Fibroblast of upper back skin (primary cell): ENCODE measurements at places on chromosomes 11 and 22.

DNA sequence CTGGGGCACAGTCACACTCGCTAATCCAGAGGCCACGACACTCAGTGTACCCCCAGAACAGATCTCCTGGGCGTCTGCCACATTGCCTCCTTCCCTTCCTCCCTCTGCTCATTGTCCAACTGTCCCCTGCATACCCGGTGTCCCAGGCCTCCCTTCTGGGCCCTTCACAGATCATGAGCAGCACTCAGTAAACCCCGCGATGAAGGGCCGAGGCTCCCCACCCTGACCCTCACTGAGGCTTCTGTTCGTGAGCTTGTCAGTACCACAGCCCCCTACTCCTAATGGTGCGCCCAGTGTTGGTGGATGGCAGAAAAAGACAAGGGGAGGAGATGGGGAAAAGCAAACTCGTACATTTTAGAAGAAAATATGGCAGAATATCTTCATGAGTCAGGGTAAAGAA lies 12.6 kb downstream of the RSPH14 start:
- DNase-seq = no peak

DNA sequence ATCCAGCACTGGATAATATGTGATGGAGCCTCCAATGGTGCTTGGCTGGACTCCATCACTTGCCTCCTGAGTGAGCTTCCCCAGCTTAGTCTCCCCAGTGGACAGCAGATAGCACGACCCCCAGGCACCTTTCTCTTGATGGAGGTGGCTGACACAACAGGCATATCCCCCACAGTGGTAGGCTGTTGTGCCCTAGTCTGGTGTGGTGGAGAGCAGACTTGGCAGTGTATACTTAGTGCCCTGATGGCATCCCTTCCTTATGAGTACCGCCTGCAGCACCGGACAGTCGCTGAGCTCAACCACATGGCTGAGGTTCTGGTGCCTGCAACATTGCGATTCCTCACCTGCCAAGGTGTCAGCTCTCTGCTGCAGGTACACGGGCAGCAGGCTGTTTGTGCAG lies 50.1 kb downstream of the DNHD1 start:
- DNase-seq = no peak

GRCh38 chr11:12832480-12833224 lies 158.4 kb downstream of the TEAD1 start:
- DNase-seq = peak; percentile 45

GRCh38 chr11:76745044-76745376 lies 38.1 kb upstream of the TSKU start:
- DNase-seq = no peak

DNA sequence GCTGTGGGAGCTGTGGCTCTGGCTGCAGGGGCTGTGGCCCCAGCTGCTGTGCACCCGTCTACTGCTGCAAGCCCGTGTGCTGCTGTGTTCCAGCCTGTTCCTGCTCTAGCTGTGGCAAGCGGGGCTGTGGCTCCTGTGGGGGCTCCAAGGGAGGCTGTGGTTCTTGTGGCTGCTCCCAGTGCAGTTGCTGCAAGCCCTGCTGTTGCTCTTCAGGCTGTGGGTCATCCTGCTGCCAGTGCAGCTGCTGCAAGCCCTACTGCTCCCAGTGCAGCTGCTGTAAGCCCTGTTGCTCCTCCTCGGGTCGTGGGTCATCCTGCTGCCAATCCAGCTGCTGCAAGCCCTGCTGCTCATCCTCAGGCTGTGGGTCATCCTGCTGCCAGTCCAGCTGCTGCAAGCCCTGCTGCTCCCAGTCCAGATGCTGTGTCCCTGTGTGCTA lies 514 bp downstream of the KRTAP5-9 start:
- DNase-seq = no peak

- no peak for DNase-seq
Observed at GRCh38 chr11:100315946-100316345, 371.1 kb upstream of the ARHGAP42 start.

GRCh38 chr11:82927264-82927880 lies 25.8 kb downstream of the DDIAS start:
- peak; percentile 57 for DNase-seq

DNA sequence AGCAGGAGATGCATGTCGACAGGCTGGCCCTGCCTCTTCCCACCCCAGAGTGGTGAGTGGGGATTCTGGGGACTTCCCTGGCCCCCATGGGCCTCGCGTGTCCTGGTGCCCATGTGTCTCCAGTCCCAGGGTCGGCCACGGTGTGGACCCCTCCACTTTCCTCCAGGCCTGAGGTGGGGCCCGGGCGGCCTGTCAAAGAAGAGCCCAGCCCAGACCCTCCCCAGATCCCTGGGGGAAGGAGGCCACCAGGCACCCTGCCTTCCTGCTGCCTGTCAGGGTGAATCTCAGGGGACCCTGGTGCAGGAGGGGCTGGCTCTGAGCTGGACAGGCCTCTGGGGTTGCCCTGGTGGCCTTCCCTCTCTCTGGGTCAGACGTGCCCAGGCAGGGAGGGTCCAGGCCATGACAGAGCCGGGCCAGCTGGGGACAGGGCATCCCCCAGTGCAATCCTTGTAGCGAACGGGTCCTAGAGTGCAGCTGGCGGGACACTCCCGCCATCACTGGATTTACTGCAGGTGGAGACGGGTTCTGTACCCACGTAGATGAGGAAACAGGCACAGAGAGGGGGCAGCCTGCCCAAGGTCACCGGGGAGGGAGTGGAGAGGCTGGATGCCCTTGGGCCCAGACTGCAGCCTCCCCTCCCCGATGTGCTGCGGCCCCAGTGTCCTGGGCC lies 13.5 kb upstream of the MUC6 start:
- no peak for DNase-seq

- DNase-seq = no peak
Observed at GRCh38 chr11:78577495-78577894, 2.8 kb upstream of the NARS2 start.

- no peak for DNase-seq
Observed at GRCh38 chr22:20001082-20001638, 15.5 kb downstream of the ARVCF start.

GRCh38 chr11:69307871-69308431 lies 14.0 kb downstream of the MYEOV start:
- DNase-seq = no peak

DNA sequence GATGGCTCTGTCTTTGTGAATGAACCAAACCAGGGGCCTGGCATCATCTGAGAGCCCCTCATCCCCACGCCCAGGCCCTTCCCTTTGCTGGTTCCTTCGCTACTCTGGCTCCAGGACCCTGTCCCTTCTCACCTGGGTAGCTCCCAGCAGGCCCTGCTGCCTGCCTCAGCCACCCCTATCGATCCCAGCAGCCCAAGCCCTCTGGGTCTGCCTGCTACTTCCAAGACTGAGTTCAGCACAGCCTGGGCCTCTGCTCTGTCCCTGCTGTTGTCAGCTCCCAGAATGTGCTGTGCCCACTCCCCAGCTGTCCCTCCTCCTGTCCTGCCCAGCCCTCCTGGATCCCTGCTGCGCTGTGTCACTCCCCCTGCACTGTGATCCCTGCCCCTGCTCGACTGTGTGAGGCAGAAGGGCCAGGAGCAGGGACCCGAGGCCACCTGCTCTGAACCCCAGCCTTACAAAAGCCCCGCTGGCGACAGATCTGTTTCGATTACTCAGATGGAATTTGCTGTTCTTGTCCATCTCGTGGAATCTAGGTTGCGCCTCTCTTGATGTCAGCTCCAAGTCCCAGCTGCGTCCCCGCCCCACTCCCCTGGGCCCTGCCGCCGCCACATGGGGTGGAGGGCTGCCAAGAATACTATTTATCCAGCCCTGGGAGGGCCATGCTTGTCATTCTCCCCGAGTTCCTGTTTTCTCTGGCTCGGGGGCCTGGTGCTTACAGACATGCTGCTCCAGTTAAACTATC lies 13.0 kb downstream of the MRPL21 start:
- DNase-seq = peak; percentile 94

DNA sequence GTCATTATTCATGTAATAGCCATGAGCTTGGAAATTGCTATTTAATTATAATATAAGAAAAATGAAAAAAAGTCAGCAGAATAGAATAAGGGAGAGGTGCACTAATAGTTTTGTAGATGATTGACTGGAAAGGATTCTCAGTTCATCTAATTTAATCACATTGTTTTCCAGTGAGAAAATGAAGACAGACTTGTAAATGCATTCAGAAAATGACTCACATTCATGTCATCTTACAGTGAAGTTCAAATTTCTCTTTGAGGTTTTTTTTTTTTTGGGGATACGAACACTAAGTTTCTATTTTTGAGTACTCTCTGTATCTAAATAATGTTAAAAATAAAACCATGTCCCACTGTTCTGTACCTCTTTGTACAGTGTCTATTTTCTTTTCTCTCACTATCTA lies 18.5 kb upstream of the OR4A16 start:
- no peak for DNase-seq
